ENCODE measurements at places on chromosomes 3 and 15.
A peak's percentile ranks its signal among the peaks of the same experiment; 100 is the strongest.

GRCh38 chr3:67898916-67899315 lies 244.5 kb upstream of the SUCLG2 start:
- no peak for DNase-seq

- DNase-seq, result no peak
These were observed 132.3 kb downstream of the LRRK1 start for GRCh38 chr15:101051291-101052030.

GRCh38 chr15:46077220-46077619 lies 442.4 kb downstream of the SQOR start:
- no peak for DNase-seq

DNA sequence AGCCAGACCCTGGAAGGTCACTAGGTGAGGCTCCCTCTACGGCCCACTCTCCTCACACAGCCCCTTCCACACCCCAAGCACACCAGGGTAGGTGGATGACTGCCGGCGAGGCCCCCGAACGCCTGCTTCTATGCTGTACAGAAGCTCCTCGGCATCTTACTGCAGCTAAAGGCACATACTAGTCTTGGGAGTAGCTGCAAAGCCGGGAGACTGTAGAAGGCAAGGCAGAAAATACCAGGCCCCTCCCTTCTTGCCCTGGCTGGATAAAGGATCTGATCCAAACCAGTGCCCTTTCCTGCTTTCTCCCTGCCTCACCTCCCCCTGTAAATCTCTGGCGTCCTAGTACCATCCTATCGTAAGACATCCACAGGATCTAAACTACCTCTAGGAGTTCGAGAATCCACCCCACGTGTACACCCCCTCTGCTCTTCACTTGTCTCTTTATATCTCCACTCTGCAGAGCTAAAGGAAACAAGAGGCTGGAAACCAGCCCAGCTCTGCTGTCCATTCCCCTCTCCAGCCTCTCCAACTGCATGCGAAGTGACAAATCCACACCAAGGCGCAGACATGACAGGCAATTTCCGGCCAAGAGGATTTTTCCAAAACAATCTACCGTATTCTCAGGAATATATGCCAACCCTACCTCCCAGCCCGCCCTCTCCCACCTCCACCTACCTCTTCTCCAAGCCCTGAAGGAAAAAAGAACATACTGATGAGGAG lies 11.8 kb downstream of the TNK2 start:
- no peak for DNase-seq

DNA sequence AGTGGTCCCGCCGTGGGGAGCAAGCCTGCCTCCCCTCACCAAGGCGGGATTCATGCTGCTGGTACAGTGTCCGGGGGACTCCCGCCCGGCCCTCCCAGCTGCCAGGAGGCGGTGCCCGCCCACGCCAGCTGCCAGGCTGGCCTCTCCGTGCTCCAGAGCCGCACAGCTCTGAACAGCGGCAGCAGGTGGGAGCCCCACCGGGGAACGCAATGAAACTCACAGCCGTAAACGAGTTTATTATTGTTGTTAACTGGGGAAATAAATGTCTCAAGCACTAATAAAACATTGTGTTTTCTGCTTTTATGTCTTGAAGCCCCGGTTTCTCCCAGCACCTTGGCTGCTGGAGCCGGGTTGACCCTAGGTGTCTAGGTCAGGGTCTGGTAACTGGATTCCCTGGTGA lies 317.7 kb upstream of the TLE3 start:
- DNase-seq, result no peak

DNA sequence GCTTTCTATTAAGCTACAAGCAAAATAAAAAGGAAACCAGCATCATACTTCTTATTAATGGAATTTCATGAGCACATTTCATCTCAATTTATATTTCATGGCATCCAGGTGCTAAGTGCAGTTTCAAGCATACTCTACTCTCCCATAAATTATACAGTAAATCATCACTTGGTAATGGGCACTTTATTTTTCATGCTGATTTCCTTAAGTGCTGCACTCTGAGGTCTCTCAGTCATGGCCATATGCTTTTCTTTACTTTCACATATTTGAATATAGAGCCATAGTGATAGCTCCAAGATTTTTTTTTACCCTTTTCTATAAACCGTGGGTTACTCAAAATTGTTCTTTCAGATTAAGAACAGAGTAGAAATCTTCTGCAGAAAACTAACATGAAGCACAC lies 1505.7 kb upstream of the CADM2 start:
- no peak for DNase-seq

DNA sequence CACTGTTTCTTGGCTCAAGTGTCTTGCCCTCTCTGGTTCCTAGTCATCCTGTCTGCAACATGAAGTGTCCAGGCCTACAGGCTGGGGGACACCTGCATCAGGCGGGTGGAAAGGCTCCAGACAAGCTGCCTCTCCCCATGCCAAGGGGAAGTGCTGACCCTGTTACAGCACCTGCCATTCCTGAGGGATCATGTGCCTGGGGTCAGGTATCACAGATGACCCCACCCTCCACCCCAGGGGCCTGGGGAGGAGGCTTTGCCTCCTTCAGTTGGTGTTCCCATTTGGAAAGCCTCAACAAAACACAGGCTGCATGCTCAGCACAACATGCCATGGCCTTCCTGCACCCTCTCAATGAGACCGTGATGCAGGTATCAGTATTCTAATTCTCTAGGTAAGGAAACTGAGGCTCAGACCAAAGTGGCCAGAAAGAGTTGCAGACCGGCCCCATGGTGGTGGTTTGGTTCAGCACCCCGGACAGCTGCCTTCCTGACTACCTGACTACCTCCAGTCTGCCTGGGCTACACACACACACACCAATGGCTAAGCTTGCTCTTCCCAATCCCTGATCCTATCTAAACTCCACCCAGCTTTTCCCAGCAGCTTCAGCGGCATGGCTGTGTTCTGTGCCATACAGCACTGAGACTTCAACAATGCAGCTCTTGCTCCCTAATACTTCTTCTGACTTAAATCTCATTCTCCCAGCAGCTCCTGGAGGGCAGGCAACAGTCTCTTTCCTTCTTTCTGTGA lies 69.7 kb upstream of the LINGO1 start:
- DNase-seq, result no peak

GRCh38 chr15:39609166-39609916 lies 28.5 kb downstream of the THBS1 start:
- DNase-seq, result no peak

GRCh38 chr15:58467121-58467721 lies 35.4 kb downstream of the LIPC start:
- no peak for DNase-seq

DNA sequence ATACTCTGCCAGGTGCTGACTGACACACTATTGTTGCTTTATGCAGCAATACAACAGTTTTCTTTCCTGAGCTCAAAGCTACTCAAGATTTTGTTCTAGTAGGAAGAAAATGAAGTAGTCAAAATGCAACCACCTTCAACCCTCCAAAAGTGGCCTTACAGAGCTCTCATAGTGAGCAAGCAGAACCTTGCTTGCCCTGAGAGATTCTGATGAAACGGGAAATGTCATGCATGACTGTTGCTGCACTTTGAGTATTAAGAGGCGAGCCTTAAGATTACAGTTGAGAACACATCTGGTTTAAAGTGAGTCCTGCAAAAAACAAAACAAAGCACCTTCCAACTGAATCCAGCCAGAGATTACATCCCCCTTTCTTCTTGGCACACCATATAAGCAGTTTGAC lies 29.7 kb downstream of the MINDY4B start:
- no peak for DNase-seq

- DNase-seq, result peak; percentile 17
These were observed 21.8 kb upstream of the POU1F1 start for GRCh38 chr3:87298111-87298718.

DNA sequence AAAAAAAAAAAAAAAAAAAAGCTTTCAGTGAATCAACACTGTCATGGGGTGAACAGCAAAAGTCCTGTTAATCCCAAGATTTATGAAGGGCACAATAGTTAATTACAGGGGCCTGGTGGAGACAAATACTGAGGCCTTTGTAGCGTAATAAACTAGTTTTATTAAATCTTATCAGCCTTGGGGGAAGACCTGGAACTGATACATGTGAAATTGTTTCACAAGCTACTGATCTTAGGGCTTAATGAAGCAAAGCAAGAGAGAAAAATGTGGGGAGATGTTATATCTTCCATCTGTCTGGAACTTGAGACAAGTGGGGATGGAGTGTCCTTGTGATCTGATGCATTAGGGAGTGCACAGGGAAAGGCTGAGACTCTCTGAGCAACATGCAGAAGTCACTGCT lies 47.9 kb upstream of the OSBPL11 start:
- DNase-seq, result no peak

GRCh38 chr15:90154861-90155626 lies 46.1 kb upstream of the SEMA4B start:
- DNase-seq, result no peak

DNA sequence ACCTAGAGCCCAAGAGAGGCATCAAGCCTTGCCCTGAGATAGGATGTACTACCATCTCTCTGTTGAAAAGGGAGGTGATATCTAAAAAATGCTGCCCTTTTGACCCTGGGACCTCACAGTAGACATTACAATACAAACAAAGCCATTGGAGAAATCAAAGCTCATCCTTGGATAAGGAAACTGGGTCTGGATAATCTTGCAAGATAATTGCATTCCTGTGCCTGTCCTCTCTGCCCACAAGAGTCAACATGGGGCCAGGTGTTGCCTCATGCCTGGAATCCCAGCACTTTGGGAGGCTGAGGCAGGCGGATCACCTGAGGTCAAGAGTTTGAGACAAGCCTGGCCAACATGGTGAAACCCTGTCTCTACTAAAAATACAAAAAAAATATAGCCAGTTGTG lies 57.3 kb upstream of the DLG1 start:
- no peak for DNase-seq

DNA sequence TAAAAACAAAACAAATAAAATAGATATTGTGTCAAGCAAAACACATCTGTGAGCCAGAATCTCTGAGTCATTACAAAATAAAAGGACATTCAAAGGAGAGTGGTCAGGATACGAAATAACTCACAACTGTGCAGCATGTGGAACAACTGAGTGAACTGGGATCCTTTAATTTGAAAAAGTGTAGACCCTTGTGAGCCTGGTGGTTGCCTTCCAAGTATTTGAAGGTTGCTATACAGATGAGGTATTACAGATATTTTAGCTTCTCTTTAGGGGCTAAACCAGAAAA lies 26.7 kb downstream of the KCNMB2 start:
- DNase-seq, result peak; percentile 9

DNA sequence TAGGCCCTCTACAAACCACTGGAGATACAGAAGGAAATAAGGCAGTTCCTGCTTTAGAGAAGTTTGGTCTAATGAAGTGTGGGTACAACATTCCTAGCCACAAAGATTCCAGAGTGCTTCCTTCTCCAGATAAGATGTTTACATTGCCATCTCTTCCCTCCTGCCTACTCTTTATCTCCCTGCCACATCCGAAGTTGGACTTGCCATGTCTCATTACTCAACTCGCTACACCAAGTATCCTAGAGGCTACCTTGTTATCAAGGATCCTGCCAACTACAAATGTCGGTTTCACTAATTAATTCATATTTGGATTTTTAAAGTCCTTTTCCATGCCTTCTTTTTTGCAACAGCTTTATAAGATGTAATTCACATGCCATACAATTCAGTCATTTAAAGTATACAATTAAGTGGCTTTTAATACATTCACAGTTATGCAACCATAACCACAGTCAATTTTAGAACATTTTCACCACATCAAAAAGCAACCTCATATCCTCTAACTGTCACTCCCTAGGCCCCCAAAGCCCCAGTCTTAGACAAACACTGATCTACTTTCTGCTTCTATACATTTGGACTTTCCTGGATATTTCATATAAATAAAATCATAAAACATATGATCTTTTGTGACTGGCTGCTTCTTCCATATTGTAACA lies 53.7 kb upstream of the CSTA start:
- DNase-seq, result no peak

- no peak for DNase-seq
These were observed 15.9 kb downstream of the SNX1 start for GRCh38 chr15:64111679-64112050.

- no peak for DNase-seq
These were observed 101.8 kb downstream of the XXYLT1 start for GRCh38 chr3:195169011-195169649.

GRCh38 chr3:185939721-185940120 lies 1.9 kb upstream of the TRA2B start:
- no peak for DNase-seq

DNA sequence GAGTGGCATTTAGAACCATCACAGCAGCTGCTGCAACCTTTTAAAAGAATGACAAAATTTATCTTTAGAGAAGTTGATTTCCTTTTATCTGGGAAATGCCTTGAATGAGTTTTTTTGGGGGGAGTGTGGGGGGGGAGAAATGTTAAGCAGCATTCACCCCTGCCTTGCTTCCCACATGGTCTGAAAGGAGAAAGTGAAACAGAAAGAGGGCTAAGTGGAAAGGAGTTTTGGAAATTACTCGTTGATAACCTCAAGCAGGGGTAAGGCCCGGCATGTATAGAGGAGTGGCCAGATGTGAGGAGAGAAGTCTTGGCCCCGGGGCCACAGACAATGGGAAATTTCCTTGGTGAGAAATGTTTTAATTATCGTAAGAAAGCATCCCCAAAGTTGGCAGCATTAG lies 23.5 kb downstream of the B3GALNT1 start:
- no peak for DNase-seq

- no peak for DNase-seq
These were observed 178.6 kb downstream of the CPNE4 start for GRCh38 chr3:131856171-131856570.

DNA sequence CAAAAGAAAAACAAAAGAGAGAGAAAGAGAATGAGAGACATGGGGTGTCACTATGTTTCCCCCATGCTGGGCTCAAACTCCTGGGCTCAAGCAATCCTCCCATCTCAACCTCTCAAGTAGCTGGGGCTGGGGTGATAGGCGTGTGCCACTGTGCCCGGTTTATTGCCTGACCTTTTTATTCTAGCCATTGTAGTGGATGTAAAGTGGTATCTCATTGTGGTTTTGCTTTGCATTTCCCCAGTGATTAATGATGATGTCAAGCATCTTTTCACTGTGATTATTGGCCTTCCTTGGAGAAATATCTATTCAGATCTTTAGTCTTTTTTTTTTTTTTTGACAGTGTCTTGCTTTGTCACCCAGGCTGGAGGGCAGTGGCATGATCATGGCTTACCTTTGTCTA lies 37.7 kb upstream of the GK5 start:
- no peak for DNase-seq

- DNase-seq, result peak; percentile 57
These were observed at the start of gene CEMIP for GRCh38 chr15:80778964-80779657. Gene CEMIP, plus strand, starts transcription at chr15:80779370. Its CDS starts 94,510 bp downstream, at chr15:80873880.

DNA sequence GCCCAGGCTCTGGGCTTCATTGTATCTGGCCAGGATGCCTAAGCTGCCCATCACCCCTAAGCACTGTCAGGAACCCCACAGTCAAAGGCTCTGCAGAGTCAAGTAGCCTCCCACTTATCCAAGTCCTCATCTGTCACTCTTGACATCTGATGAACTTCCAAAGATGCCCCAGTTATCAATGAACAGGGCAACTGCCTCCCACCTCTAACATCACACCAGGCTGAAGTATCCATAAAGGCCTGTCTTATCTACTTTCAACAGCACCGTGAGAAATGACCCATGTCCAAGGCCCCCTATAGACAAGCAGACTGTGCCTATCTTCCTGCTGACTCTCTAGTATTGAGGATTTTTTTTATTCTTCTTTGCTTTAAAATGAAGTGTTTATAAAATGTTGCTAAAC lies 56.4 kb downstream of the TRIM69 start:
- no peak for DNase-seq
